NCI-H774 (cell line): ENCODE measurements at places on chromosomes 2 and 18.

DNA sequence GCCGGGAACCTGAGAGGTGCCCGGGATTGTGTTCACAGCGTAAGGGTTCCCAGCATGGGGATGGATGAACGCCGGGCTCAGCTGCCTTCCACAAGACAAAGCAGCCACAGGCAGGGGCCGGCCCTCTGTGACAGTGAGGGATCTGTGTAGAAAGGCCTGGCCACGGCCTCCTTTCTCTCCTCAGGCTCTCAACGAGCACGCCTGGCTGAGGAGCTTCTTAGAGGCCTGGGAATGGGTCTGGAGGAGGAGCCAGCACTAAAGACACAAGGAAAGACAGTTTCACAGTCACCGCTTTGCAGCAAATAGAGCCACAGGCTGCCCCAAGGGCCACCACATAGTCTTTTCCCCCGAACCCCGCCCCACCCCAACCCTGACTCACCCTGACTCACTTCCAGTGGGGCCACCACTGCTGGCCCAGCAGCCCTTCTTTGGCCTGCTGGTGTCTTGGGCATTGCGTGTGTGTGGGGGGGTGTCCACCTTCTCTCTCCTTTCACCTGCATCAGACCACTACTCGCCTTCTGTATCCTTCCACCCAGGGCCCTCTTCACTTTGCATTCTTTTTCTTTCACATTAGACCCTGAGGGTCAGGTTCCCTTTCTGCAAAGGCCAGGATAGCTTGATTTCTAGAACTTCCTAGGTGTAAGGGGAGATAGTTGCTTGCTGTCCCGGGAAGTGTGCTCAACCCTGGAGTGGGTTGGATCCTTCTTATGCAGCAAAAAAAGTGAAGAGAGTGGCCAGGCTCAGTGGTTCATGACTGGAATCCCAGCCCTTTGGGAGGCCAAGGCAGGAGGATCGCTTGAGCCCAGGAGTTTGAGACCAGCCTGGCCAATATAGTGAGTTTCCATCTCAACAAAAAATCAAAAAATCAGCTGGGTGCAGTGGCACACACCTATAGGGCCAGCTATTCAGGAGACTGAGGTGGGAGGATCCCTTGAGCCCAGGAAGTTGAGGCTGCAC, 19.3 kb upstream of the HPCAL1 start:
- no peak for DNase-seq

DNA sequence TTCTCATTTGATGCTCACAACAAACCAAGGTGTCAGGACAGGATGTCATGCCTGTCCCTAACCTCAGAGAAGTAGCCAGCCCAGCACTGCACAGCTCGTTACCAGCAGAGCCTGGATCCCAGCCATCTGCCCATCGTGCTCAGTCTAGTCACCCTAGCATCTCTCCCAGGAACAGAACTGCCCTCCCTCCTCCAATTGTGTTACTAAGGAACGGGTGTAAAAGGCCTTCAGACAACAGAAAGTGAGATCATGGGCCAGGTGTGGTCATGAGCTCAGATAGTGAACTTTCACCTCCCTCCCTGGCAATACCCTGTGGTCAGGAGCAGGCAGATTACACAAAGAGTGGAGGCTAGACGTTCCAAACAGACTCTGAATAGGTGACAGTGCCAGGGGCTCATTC, 111.8 kb upstream of the PPP1CB start:
- DNase-seq: peak; percentile 32

DNA sequence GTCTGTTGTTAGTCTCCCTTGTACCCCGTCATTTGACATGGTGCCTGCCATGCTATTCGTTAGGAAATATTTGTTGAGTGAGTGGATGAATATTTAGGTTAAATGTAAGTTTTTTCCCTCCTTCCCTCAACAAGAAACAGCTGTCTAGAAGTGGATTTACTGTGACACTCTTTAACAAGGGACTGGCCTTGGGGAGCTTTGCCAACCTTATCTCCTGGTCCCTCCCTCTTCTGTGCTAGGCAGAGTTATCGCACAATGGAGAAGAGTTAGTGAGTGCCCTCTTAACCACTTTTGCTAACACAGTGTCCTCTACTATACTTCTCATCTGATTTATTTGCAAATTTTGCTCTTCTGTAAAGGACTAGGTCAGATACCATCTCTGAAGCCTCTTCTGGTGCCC, 61.2 kb downstream of the DIS3L2 start:
- DNase-seq: no peak

DNA sequence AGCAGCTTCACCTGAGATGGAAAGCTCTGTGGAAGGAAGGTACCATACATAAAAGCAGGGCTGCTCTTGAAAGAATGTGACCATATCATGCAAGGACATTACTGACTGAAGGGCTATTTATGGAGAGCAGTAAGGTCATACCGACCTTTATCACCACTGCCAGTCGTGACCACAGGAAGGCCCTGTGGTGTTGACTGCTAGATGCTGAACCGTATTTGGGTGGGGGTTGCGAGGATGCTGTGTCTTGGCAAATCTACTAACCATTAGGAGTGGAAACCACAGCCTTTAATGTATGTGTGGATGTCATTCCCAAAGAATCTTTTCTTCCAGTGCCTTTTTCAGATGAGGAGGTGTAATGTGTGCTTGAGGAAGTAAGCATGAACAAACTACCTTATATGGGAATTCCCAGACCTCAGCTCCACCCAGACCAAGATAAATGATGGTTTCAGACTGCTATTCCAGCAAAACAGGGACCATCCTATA, 60.8 kb downstream of the LIMS1 start:
- no peak for DNase-seq

GRCh38 chr2:47208852-47209606, 53.9 kb upstream of the STPG4 start:
- no peak for DNase-seq

GRCh38 chr2:217105733-217106649, 246.1 kb upstream of the TNP1 start:
- no peak for DNase-seq

DNA sequence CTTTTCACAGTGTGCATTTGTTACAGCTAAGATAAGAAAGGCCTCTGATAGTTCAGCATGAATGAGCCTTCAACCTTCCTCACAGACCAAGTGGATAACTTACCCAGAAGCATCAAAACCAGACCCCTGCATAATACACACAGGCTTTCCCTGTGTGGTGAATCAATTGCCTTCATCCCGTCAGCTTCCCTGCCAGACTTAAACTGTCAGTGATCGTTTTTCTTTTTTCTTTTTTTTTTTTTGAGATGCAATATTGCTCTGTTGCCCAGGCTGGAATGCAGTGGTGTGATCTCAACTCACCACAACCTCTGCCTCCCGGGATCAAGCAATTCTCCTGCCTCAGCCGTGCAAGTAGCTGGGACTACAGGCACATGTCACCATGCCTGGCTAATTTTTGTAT, 20.5 kb upstream of the SLC35F5 start:
- DNase-seq: no peak

DNA sequence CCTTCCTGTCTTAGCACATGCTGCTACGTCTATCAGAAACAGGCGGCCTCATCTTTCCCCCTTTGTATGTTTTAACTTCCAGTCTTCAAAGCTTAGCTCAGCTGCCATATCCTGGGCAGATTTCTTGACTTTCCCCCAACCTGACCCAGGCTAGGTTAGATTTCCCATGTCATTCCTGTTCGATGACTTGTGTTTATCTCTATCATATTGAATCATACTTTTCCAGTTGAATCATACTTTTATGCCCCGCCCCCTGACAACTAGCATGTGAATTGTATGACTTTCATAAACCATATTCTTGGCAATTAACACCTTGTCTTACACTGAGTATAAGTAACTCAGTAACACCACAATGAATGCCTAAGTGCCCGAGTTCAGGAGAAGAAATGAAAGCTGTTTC, 128.3 kb downstream of the CYRIA start:
- DNase-seq: no peak

- DNase-seq: no peak
Measured at GRCh38 chr2:24343225-24343882, 17.0 kb downstream of the ITSN2 start.

GRCh38 chr2:62461017-62461553, 44.9 kb downstream of the TMEM17 start:
- DNase-seq: no peak

GRCh38 chr2:58515827-58516573, 274.9 kb upstream of the FANCL start:
- DNase-seq: no peak

- DNase-seq: no peak
Measured at GRCh38 chr18:74419761-74420160, 37.3 kb downstream of the DIPK1C start.

DNA sequence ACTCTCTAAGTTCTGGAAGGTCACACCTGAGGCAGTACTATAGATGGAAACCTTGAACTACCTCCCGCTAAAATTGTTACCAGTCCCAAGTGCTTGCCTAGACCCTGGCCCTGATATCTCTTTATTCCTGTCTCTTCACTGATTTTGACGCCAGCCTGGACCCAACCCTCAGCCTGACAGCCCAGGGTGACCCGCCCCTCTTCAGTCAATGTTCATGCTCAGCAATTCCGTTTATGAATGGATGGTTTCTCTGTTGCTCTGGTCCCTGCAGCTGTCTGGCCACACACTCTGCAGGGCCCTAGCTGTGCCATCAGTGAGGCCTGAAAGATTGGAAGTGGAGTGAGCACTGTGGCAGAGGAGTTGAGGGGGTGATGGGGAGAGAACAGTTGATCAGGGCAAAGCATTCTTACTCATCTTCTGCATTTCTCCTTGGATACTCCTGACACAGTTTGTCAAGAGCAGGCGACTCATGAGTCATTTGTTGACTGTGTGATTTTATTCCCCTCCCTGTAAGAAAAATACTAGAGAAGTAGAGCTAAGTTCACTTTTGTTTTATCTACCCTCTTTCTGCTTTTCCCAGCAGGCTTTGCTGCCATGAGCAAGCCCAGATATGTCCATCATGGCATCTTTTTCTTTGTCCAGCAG, 46.0 kb downstream of the NPAS2 start:
- no peak for DNase-seq

GRCh38 chr2:134391751-134392160, 137.9 kb downstream of the MGAT5 start:
- DNase-seq: no peak

- DNase-seq: no peak
Measured at GRCh38 chr2:119393971-119394748, 27.4 kb downstream of the DBI start.

GRCh38 chr2:43473767-43474166, 122.1 kb downstream of the THADA start:
- DNase-seq: no peak

GRCh38 chr2:32003791-32004190, 7.0 kb downstream of the MEMO1 start:
- DNase-seq: no peak

DNA sequence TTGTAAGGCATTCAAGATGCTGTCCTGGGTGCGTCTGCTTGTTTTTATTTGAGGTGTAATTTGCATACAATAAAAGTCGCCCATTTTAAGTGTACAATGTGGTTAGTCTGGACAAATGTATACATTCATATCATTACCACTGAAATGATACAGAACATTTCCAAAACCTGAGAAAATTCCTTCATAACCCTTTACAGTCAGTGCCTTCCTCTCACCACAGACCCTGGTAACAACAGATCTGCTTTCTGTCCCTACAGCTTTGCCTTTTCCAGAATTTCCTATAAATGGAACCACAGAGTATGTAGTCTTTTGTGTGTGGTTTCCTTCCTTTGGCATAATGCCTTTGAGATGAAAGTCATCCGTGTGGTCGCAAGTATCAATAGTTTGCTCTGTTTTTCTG, 45.8 kb upstream of the NFU1 start:
- DNase-seq: no peak

- DNase-seq: no peak
Measured at GRCh38 chr2:28415010-28415409, 22.4 kb downstream of the FOSL2 start.

DNA sequence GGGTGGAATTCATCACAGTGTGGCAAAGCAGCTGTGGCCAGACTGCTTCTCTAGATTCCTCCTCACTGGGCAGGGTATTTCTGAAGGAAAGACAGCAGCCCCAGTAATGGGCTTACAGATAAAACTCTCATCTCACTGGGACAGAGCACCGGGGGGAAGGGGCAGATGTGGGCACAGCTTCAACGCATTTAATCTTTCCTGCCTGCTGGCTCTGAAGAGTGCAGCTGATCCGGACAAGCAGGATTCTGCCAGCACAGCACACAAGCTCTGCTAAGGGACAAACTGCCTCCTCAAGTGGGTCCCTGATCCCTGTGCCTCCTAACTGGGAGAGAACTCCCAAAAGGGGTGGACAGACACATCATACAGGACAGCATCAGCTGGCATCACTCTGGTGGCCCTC, 779.9 kb upstream of the CNTNAP5 start:
- DNase-seq: no peak

DNA sequence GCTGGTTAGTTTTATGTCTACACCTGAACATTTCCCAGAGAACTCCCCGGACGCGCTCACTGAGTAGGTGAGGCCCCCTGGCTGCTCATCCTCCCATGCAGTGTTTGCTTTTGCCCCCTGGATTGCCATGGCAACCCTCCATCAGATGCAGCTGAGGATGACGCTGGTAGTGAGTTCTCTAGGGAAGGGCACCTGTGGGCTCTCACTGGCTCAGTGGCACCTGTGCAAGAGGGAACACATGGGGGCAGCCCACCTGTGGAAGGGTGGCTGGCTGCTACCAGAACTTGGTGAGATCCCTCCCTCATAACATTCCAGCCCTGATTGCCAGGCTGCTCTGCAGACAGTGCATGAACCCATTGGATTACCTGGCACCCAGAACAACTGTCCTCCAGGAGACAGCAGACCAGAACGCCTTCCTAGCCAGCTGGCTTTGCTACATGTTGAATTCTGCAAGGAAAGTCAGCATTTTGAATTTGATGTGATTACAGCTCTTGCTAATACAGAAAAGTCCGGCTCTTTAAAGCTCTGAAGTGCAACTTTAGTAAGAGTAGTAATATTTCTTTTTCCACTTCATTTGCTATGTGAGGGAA, 21.7 kb downstream of the COA5 start:
- DNase-seq: no peak
